ENCODE measurements at places on chromosomes 13 and 19. TPM values are rescaled to one million over a fixed set of nuclear protein-coding genes. Genes with fewer than 3 reads are reported as not detected.

DNA sequence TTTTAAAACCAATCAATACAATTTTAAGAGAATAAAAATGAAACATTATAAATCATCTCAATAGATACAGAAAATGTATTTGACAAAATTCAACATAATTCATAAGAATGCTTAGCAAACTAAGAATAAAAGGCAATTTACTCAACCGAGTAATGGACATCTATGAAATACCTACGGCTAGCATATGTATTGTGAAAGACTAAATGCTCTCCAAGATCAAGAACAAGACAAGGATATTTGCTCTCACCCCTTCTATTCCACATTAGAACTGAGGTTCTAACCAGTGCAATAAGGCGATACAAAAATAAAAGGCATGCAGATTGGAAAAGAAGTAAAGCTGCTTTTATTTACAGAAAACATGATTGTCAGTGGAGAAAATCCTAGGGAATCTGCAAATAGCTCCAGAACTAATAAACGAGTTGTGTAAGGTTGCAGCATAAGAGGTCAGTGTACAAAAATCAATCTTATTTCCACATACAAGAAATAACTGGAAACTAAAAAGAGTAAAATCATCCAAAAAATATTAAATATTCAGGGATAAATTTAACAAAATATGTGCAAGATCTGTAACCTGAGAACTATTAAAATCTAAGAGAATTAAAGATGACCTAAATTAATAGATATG is 16.4 kb downstream of the KATNAL1 start:
- no peak for DNase-seq

DNA sequence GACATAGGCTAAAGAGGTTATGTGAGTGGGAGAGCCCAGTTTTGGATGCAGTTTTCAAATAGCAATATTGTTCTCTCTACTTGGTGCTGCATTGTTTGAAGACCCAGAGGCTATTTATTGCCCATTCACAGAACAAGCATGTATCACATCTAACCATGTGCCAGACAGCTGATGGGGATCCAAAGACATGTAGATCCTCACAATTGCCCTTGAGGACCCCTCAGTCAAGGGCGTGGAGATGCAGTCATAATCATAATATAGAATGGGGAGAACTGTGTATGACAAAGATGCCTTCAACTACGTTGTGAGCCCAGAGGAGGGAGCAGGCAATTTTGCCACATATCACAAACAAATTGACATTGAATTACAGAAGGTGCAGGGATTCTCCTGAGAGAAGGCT is 70.5 kb downstream of the NHLRC3 start:
- no peak for DNase-seq

GRCh38 chr13:112446347-112446861 is 70.2 kb downstream of the SPACA7 start:
- DNase-seq: no peak

DNA sequence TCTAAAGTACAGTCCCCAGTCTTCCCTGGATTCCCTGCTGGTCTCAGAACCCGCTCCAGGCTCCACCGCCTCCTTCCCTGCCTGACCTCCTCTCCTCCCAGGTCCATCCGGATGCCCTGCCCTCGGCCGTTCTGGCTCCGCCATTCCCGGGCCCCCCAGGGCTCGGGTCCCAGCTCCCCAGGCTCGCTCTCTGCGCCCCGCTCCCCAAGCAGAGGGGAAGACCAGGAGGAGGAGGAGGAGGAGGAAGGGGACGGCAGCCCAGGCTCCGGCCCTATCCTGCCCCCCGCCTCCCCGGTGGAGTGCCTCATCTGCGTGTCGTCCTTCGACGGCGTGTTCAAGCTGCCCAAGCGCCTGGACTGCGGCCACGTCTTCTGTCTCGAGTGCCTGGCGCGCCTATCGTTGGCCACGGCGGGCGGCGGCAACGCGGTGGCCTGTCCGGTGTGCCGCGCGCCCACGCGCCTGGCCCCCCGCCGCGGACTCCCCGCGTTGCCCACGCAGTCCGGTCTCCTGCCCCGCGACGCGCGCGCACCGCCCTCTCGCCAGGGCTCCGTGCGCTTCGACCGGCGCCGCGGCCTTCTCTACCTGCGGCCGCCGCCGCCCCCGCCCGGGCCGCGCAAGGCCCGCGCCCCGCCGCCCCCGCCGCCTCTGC is 647 bp downstream of the RNF225 start:
- DNase-seq: no peak

DNA sequence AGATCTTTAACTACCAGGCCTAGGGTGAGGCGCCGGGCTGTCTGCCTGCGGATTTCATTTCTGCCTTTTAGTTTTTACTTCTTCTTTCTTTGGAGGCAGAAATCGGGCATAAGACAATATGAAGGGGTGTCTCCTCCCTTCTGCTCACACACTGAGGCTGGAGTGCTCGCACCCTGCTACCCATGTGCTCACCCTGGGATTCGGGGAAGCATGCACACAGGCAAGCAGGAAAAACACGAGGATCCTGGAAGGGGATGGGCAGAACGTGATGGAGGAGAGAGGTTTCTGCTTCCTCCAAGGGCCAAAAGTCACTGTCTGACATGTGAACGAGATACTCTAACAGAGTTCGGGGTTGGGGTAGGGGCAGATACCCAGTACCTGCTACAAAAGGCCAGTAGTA is 28.4 kb downstream of the ZNF823 start:
- no peak for DNase-seq

- no peak for DNase-seq
Measured at GRCh38 chr13:49319551-49319950, 71.8 kb downstream of the CDADC1 start.

- no peak for DNase-seq
Measured at GRCh38 chr19:34246340-34246739, 8.0 kb upstream of the GARRE1 start.

- DNase-seq: no peak
Measured at GRCh38 chr19:35330475-35330874, 1.5 kb downstream of the CD22 start.

GRCh38 chr13:31790992-31791391 is 51.7 kb downstream of the RXFP2 start:
- DNase-seq: no peak

- no peak for DNase-seq
Measured at GRCh38 chr13:31755803-31756212, 16.5 kb downstream of the RXFP2 start.

GRCh38 chr13:98978280-98978679 is 416 bp upstream of the DOCK9 start:
- DNase-seq: no peak

GRCh38 chr13:50215399-50215798 is 200.2 kb downstream of the KCNRG start:
- DNase-seq: no peak

GRCh38 chr13:99043831-99044231 is 66.0 kb upstream of the DOCK9 start:
- no peak for DNase-seq

DNA sequence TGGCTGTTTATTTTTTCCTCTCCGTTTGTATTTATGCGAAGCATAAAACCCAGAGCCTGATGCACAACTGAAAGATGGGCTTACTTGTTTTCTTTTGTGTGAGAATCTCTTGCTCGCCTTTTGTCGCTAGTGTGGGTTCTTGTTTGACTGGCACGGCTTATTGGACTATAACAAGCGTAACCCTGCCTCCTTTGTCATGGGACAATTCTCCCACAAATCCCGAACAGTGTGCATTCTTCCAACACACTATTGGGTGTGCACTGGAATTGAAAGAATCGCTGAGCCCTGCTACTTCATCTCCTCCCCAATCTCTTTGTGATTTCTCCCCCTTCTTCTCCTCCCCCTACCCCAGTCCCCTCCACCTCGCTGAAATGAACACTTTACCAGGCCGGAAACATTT is 110.8 kb downstream of the ZIC5 start:
- DNase-seq: no peak

DNA sequence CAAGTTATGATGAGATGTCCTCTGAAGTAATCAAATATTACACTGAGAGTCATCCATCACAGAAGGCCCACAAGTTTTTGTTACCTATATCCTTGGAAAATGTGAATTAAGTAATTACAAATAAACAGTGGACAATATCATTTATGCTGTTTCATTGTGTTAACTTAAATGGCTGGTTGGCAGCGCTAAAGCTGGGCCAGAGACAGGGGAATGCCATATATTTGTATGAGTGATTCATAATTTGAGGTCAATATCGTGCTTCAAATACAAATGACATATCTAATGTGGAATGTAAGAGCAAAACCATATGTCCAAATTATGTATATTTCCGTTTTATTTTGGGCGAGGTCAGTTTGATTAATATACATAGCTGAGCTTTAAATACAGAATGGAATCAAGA is 1556.2 kb downstream of the SLITRK5 start:
- no peak for DNase-seq

GRCh38 chr13:51902776-51903175 is 41.0 kb downstream of the CCDC70 start:
- no peak for DNase-seq

DNA sequence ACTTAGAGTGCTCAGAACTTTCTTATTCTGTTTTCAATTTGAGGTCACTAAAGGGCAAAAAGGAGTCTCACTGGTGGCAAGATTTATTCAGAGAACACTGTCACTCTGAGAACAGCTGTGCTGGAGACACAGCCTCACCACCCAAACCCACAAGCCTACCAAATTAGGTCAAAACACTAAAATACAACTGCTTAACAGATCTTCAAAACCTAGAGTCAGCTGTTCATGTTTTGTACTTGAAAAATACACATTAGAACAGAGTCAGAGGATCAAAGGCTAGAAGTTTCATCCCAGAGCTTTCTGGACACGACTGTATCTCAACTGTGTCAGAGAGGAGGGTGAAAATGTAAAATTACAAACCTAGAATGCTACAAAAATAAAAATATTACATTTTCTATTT is 89.3 kb downstream of the MIPEP start:
- DNase-seq: no peak

- no peak for DNase-seq
Measured at GRCh38 chr13:106942563-106942962, 374.6 kb upstream of the ARGLU1 start.

GRCh38 chr19:53865523-53865917 is 2.2 kb upstream of the MYADM start:
- DNase-seq: no peak

DNA sequence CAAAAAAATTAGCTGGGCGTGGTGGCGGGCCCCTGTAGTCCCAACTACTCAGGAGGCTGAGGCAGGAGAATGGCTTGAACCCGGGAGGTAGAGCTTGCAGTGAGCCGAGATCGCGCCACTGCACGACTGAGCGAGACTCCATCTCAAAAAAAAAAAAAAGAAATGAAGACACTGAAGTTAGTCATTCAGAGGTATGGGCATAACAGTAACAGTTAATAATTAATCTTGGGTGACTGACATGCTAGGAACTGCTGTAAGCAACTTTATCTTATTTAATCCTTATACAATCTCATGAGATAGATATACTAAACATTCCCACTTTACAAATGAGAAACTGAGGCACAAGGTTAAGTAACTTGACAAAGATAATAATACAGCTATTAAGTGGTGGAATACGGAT is 4.9 kb downstream of the SKA3 start:
- no peak for DNase-seq

DNA sequence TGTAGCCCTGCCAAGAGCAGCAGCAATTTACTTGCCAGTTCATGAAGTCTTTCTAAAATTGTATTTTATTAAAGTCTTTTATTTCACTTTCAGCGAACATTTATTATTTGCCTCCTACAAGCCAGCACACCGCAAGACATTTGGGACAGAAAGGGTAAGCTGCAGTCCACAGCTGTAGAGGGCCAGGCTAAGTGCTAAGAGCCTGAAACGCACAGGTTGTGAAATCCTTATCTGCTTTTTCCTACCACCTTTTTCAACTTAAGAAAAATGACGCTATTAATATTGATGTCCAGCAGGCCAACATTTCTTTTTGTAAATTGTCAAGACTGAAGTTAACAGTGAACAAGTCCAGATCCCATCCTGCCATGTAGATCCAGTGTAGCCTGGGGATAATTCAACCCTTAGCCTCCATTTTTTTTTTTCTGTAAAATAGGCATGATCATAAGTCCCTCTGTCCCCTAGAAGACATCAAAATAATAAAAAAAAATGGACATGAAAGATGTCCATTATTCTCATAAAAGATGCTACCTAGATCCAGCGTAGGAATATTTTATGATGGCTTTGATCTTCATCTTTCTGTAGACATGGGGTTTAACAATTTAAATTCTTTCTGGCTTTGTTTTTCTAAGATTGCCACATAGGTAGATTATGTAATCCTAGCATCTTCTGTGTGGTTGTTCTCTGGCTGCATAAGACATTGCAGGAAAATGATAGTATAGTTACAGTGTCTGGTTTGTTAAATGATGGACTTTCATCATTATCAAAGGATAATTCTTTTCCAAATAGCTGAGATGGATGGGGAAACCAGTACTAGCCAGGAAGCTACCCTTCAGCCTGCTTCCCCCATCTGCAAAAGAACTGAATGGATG is 128.4 kb downstream of the SHISA2 start:
- DNase-seq: no peak

The CD33 gene
- 1.3 TPM for polyA plus RNA-seq

The ZNF28 gene
- polyA plus RNA-seq: 11.8 TPM

The PSG6 gene
- not detected for polyA plus RNA-seq

The CEACAM16 gene
- polyA plus RNA-seq: not detected

The DZIP1 gene
- polyA plus RNA-seq: 30.0 TPM

The CATSPERD gene
- polyA plus RNA-seq: not detected

The ZNF229 gene
- 4.4 TPM for polyA plus RNA-seq

The ANKLE1 gene
- 0.65 TPM for polyA plus RNA-seq

The SPACA7 gene
- polyA plus RNA-seq: not detected

The PLPPR3 gene
- polyA plus RNA-seq: 0.24 TPM

The CFAP97D2 gene
- polyA plus RNA-seq: not detected
